ENCODE measurements at places on chromosomes 6 and 20. TPM values are rescaled to one million over a fixed set of nuclear protein-coding genes. Genes with fewer than 3 reads are reported as not detected.

Gene NNAT
- total RNA-seq: 20.3 TPM

Gene NFATC2
- 2.9 TPM for total RNA-seq

Gene LAMA5
- 455 TPM for total RNA-seq

Gene PTPRT
- total RNA-seq: not detected

Gene FAM110A
- total RNA-seq: 6.2 TPM

Measured in kidney epithelial cell (primary cell).